ENCODE measurements at places on chromosomes 3 and 15.

GRCh38 chr15:98842973-98843285 is 164.7 kb downstream of the PGPEP1L start:
- peaks cover 57% of the 10 kb centered on the region for H3K4me1 ChIP-seq
- H3K27me3 ChIP-seq: no peaks in the 10 kb centered on the region
- no peak overlapping the region for H3K4me3 ChIP-seq
- no peak overlapping the region for H3K27ac ChIP-seq
- no peak for DNase-seq
- H3K36me3 ChIP-seq: no peaks in the 10 kb centered on the region

GRCh38 chr15:39704689-39705088 is 78.0 kb downstream of the FSIP1 start:
- no peaks in the 10 kb centered on the region for H3K36me3 ChIP-seq
- H3K27me3 ChIP-seq: no peaks in the 10 kb centered on the region
- peak overlapping the region; percentile 59 for H3K27ac ChIP-seq
- H3K4me3 ChIP-seq: no peak overlapping the region
- DNase-seq: no peak
- peaks cover 6% of the 10 kb centered on the region for H3K4me1 ChIP-seq

DNA sequence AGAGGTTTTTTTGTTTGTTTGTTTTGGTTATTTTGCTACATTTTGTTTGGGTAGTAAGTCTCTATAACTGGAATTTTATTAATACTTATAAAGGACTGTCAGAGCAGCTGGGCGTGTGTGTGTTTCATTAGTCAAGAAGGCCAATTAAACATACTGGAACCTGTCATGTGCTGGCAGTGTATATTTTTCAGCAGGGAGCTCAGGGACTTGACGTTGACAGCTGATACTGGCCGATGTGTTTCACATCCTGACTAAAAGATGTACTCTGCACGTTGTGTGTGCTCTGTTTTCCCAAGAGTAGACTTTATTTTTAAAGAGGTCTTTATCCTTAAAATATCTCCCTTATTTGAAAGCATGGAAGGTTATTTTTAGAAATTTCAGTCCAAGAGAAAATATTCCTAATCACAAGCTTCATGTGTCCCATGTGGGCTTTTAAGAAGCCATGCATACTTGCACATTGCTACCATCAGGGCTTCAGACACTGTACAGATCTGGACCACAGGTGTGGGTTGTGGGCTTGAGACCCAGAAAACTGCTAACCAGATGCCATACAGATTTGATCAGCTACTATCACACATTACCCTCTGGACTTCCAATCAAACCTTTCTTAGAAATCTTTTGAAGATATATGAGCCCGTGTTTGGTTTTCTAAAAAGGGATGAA is 135.9 kb downstream of the FEZF2 start:
- H3K36me3 ChIP-seq: peaks cover 10% of the 10 kb centered on the region
- no peaks in the 10 kb centered on the region for H3K27me3 ChIP-seq
- no peak for DNase-seq
- no peak overlapping the region for H3K4me3 ChIP-seq
- H3K27ac ChIP-seq: no peak overlapping the region
- H3K4me1 ChIP-seq: peaks cover 44% of the 10 kb centered on the region

DNA sequence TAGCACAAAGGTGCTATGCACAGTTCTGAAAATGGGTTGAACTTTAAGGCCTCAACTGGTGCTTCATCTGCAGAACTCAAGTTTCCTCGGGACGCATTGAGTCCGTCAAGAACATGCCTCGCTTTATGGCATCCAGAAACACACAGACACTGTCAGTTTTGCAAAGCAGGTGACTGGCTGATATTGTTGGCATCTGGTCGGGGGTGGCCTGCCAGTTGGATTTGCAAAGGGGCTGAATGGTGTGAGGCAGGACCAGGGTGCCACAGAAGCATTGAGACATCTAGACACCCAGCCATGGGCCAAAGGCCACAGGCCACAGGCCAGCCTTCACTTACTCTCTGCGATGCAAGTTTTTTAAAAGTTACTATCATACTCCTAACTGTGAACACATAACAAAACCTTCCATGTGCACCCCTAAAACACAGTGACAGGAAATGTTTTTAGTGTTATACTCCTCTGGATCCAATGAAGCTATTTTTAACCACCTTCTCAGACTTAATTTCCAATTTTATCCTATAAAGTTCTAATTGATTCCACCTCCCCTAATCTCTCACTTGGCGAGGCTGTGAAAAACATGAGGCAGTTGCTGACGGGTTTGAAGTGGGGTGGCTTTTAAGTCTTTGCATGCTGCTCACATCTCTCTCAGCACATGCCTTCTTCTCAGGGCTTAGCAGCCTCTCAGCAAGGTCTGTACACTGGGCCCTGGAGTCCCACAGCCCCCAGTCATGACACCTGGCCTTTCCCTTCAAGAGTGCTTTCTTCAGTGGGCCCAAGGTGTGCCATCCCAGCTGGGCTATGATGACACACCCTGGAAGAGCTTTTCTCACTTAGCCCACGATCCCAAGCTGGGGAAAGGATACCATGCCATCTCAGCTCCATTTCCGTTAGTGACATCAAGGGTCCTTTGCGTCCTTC is 38.5 kb upstream of the DUSP7 start:
- no peak overlapping the region for H3K27ac ChIP-seq
- H3K27me3 ChIP-seq: no peaks in the 10 kb centered on the region
- no peak for DNase-seq
- peaks cover 9% of the 10 kb centered on the region for H3K4me1 ChIP-seq
- no peak overlapping the region for H3K4me3 ChIP-seq
- peaks cover 3% of the 10 kb centered on the region for H3K36me3 ChIP-seq

- no peak for DNase-seq
- H3K36me3 ChIP-seq: no peaks in the 10 kb centered on the region
- peaks cover 26% of the 10 kb centered on the region for H3K27me3 ChIP-seq
- no peak overlapping the region for H3K27ac ChIP-seq
- no peak overlapping the region for H3K4me3 ChIP-seq
Observed at GRCh38 chr15:69723404-69724096, 270.9 kb downstream of the RPLP1 start.

DNA sequence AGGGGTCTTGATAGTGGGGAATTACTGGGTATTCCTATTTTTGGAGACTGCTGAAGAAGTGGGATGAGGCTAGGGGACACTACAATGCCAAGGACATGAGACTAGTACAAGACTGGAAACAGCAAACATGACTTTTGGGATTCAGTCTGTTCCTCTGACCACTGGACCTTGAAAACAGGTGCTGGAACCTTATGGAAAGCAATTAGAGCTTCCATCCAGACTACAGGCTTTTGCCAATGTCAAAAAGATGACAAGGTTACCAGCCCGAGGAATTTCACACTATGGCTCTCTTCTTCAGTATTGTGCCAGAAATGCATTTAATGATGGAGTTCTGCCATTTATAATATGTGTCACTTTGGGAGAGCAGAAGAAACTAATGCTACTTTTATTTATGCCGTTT is 282.6 kb downstream of the GAP43 start:
- no peaks in the 10 kb centered on the region for H3K27me3 ChIP-seq
- no peak for DNase-seq
- no peak overlapping the region for H3K27ac ChIP-seq
- peaks cover 4% of the 10 kb centered on the region for H3K36me3 ChIP-seq
- no peaks in the 10 kb centered on the region for H3K4me1 ChIP-seq
- H3K4me3 ChIP-seq: no peak overlapping the region

DNA sequence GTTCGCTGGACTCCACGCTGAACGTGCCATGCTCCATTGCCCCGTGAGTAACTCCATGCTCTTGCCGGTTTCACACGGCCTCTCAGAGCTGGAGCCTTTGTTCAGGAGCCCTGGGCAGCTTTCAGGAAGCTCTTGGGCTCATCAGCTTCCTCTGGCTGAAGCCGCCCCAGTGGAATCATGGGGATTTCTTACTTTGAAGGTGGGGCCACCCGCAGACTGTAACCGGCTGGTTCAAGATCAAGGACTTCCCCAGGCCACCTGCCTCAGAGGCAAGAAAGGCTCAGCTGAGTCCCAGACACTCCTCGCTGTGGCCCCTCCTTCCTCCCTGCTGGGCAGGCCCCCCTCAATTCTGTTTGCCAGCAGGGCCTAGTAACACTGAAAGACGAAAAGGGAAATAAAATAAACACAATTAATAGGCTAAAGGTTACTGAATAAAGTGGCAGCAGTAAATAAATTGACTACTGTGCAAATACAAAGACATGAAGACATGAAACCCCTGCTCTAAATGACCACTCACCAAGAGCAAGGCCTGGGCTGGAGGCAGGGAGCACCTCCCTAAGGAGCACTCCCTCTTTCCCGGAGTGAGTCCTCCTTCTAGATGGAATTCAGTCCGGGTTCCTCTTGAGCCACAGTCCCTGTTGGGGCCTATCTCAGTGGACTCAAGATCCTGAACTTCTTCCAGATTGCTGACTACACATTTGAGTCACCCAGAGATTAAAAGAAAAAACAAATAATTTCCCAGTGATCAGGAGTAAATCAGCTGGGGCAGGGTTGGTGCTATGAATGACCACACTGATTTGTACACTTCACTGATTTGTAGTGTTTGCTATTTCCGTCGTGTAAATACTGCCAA is 51.0 kb downstream of the ZDHHC19 start:
- H3K4me3 ChIP-seq: no peak overlapping the region
- H3K36me3 ChIP-seq: no peaks in the 10 kb centered on the region
- peaks cover 13% of the 10 kb centered on the region for H3K4me1 ChIP-seq
- DNase-seq: no peak
- H3K27me3 ChIP-seq: peaks cover 8% of the 10 kb centered on the region

DNA sequence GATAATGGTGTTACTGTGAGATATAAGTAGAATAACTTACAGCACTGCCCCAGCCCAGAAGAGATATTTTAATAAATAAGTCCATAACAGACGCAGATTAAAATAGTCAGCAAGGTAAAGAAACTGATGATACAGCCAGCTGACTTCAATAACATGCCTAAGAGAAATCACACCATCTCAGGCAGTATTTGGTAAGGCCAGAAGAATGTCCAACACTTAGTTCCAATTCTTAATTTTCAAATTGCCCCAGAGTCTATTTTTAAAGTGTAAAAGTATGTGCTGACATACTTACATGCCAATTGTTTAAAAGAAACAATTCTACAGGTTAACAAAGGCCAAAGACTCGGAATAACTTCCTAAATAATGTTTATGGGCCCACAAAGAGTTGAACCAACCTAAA is 1.6 kb downstream of the GNB4 start:
- peaks cover 4% of the 10 kb centered on the region for H3K36me3 ChIP-seq
- peaks cover 26% of the 10 kb centered on the region for H3K27me3 ChIP-seq
- no peak for DNase-seq
- H3K4me3 ChIP-seq: peak overlapping the region; percentile 92
- H3K27ac ChIP-seq: peak overlapping the region; percentile 94

DNA sequence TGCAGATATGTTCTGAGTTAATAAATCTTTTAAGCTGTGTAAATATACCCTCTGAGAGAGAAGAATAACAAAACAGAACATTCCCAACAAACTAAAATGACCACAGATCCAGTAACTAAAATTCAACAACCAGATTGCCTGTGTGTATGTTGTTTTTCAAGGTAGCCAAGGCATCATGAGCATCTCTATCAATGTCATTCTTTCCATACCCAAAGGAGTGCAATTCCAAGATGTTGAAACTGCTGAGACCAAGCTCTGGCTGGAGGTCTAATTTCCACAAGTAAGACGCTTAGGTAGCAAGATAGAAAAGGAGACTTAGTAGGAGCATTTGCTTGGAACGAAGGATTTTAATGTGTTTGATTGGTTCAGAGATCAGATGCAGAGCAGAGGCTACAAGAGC is 276.3 kb downstream of the RBMS3 start:
- no peak overlapping the region for H3K4me3 ChIP-seq
- DNase-seq: no peak
- no peaks in the 10 kb centered on the region for H3K27me3 ChIP-seq
- peaks cover 8% of the 10 kb centered on the region for H3K4me1 ChIP-seq

DNA sequence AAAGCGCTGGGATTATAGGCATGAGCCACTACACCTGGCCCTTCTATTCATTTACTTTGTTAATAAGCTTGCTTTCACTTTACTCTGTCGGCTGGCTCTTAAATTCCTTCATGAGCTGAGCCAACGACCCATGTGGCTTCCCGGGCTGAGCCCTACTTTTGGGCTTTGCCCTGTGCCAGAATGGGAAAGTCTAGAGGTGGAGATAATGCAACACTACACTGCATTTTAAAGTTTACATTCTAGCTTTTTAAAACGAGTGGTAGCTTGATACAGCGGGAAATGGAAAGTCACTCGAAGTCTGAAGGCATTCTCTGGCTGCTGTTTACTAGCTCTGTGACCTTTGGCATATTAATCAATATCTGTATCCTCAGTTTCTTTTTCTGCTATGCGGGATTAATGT is 49.0 kb upstream of the ZNF280D start:
- H3K4me1 ChIP-seq: no peaks in the 10 kb centered on the region
- DNase-seq: no peak
- no peak overlapping the region for H3K27ac ChIP-seq
- H3K4me3 ChIP-seq: no peak overlapping the region
- no peaks in the 10 kb centered on the region for H3K36me3 ChIP-seq
- H3K27me3 ChIP-seq: no peaks in the 10 kb centered on the region

DNA sequence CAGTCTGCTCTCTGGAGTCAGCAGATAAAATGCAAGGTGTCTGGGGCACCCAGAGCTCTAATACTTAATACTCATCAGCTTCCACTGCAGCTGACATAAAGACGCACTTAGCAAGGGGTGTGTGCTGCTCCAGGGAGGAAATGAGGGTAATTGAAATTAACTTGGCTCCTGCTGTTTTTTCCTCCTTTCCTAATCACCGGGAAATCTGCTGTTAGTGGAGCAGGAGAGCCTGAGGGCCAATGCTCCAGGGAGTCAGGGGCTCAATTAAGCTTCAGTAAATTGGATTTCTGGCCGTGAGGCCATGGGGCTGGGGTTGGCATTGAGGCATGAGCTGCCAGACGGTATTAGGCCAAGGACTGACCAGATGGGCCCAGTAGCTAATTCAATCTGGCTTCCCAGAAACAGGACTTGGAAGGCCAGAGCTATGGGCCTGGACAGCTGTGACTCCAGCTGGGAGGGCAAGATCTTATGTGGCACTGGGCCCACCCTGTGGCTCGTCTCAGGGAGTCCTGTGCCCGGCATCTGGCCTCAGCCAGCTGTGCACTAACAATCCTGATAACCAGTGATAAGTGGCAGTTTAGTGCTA is 30.7 kb upstream of the CHRNB4 start:
- H3K27ac ChIP-seq: peak overlapping the region; percentile 32
- no peak overlapping the region for H3K4me3 ChIP-seq
- DNase-seq: no peak
- H3K36me3 ChIP-seq: no peaks in the 10 kb centered on the region
- peaks cover 21% of the 10 kb centered on the region for H3K27me3 ChIP-seq

- no peak overlapping the region for H3K27ac ChIP-seq
- H3K4me3 ChIP-seq: no peak overlapping the region
- no peaks in the 10 kb centered on the region for H3K27me3 ChIP-seq
- H3K4me1 ChIP-seq: peaks cover 41% of the 10 kb centered on the region
- no peaks in the 10 kb centered on the region for H3K36me3 ChIP-seq
Observed at GRCh38 chr3:66476852-66477381, 23.9 kb downstream of the LRIG1 start.

DNA sequence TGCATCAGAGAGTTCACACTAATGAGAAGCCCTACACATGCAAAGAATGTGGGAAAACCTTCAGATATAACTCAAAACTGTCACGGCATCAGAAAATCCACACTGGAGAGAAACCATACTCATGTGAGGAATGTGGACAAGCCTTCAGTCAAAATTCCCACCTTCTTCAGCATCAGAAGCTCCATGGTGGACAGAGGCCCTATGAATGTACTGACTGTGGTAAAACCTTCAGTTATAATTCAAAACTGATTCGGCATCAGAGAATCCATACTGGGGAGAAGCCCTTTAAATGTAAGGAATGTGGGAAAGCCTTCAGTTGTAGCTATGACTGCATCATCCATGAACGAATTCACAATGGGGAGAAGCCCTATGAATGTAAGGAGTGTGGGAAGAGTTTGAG is 10.2 kb downstream of the ZNF619 start:
- peaks cover 30% of the 10 kb centered on the region for H3K36me3 ChIP-seq
- H3K4me3 ChIP-seq: no peak overlapping the region
- no peaks in the 10 kb centered on the region for H3K4me1 ChIP-seq

Data from type B pancreatic cell (in vitro differentiated cells).